ENCODE measurements at places on chromosomes 16 and 17.
A peak's percentile ranks its signal among the peaks of the same experiment; 100 is the strongest.

DNA sequence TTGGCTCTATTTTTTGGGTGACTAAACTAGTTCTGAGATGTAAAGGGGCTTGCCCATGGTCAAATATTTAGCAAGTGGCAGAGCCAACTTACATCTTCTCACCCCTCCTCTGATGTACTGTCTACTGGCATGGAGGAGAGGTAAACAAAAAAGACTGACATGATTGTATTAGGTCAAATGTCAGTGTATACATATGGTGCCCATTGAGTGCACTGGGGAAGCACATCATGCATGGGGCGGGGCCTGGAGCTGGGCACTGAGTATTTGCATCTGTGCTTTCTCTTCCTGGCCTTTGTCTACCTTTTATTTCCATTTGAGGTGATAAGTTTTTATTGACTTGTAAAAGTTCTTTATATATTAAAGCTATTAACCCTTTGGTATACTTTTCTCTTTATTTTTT is 22.3 kb upstream of the POLR3E start:
- no peak overlapping the region for H3K4me3 ChIP-seq
- H3K36me3 ChIP-seq, result no peaks in the 10 kb centered on the region
- H3K4me1 ChIP-seq, result no peaks in the 10 kb centered on the region
- H3K27ac ChIP-seq, result no peak overlapping the region
- DNase-seq, result no peak

- H3K4me3 ChIP-seq, result no peak overlapping the region
- peaks cover 10% of the 10 kb centered on the region for H3K36me3 ChIP-seq
- no peak for DNase-seq
- H3K27ac ChIP-seq, result no peak overlapping the region
- H3K27me3 ChIP-seq, result no peaks in the 10 kb centered on the region
These were observed 42.6 kb downstream of the SPAG9 start for GRCh38 chr17:51078009-51078592.

DNA sequence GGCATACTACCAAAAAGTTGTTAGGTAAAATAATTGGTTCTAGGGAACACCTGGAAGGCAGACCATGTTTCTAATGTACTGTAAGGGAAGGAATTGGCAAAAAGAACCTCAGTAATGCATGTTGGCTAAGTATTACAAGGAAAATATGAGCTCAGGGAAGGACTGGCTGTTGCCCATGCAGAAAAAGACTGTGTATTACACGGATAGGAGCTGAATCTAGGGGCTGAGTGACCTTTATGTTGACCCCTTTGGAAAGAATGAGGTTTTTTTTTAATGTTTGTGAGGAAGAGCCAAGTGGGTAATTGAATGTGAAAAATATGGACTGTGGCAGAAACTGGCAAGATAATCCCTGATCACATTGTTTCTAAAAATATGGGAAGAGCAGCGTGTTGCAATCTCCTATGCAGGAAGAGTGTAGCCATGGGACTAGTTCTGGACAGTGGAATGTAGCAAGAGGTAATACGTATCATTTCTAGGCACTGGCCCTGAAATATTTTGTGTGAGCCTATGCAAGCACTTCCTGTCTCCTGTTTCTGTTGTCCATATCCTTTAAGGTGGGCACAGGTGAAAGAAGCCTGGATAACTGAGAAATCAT is 95.1 kb upstream of the CNTNAP4 start:
- no peak overlapping the region for H3K4me3 ChIP-seq
- no peak for DNase-seq
- H3K36me3 ChIP-seq, result no peaks in the 10 kb centered on the region
- no peaks in the 10 kb centered on the region for H3K27me3 ChIP-seq
- H3K4me1 ChIP-seq, result no peaks in the 10 kb centered on the region

DNA sequence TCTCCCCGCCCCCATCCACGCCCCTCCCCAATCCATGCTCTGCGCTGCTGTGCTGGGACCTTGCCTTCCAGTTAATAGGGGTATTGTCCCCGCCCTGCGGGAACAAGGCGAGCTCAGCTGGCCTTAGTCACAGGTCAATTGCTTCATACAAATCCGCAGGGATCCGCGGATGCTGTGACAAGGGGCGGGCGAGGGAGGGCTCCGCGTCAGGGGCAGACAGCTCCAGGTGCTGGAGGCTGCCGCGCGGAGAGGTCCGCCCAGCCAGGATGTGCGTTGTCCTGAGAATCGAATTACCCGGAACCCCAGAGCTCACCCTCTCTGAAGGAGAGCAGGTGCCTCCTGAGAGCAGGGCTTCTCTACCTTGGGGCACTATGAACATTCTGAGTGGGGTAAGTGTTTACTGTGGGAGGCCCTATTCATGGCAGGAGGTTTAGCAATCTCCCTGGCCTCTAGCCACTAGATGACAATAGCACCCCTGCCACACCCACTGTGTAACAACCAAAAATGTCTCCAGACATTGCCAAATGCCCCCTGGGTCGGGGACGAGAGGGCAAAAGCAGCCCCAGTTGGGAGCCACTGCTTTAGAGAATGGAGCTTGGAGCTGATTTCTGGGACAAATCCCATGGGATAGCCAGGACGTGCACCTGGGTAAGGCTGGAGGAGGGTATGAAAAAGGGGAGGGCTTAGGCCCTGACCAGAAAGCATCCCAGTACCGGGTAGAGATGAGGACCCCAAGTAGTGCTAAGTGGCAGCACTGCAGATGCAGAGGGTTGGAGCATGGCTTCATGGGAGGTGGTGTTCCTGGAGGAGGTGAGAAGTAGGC is 138.2 kb downstream of the CYLD start:
- DNase-seq, result no peak
- H3K27me3 ChIP-seq, result peaks cover 4% of the 10 kb centered on the region
- no peaks in the 10 kb centered on the region for H3K36me3 ChIP-seq
- no peaks in the 10 kb centered on the region for H3K4me1 ChIP-seq

DNA sequence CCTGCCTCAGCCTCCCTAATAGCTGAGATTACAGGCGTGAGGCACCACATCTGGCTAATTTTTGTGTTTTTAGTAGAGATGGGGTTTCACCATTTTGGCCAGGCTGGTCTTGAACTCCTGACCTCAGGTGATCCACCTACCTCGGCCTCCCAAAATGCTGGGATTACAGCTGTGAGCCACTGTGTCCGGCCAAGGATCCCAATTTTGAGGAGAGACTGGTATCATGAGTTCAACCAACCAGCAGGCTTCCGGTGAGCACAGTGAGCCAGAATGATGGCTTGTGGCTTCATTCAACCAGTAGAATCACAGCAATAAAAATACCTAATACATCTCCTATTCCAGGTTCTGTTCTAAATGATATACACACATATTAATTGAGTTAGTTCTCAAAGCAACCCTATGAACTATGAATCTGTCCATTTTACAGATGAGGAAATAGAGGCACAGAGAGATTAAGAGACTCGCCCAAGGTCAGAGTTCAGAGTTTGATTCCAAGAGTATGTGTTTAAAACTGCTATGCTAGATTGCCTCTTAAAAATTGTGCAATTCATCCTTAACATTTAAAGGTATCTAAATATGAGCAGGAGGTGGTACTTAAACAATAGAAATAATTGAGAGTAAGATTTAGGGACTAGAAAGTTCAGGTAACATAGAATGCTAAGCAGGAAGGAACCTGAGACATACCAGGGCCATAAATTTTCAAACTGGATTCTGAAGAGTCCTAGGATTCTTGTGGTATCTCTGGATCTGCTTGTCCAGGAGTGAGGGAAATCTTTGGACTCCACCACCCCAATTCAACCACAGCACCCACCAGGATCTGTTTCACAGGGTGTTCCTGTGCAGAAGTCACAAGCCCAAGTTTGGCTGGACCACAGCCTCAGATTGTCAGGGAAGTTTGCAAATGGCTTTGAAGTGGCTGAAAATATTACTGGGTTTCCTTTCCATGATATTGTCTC is 25.1 kb downstream of the CCDC42 start:
- H3K27ac ChIP-seq, result no peak overlapping the region
- no peak overlapping the region for H3K4me3 ChIP-seq
- H3K36me3 ChIP-seq, result no peaks in the 10 kb centered on the region
- H3K4me1 ChIP-seq, result no peaks in the 10 kb centered on the region
- H3K27me3 ChIP-seq, result no peaks in the 10 kb centered on the region

DNA sequence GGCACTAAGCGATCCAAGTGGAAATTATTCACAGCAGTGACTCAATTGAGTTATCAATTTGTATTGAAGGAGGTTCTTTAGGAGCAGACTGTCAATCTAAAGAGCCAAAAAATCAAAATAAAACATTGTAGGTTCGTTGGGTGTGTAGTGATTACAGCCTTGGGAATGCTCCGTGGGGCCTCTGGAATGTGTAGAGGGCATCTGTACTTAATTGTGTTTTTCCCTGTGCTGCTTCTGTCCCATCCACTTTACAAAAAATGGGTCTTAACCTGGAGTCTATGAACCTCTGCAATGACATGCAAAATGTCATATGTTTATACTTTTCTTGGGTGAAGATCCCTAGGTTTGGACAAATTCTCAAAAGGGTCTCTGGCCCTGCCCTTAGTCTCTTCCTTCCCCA is 215.1 kb downstream of the CCDC182 start:
- H3K4me3 ChIP-seq, result no peak overlapping the region
- no peak overlapping the region for H3K27ac ChIP-seq
- H3K36me3 ChIP-seq, result no peaks in the 10 kb centered on the region
- H3K27me3 ChIP-seq, result no peaks in the 10 kb centered on the region

DNA sequence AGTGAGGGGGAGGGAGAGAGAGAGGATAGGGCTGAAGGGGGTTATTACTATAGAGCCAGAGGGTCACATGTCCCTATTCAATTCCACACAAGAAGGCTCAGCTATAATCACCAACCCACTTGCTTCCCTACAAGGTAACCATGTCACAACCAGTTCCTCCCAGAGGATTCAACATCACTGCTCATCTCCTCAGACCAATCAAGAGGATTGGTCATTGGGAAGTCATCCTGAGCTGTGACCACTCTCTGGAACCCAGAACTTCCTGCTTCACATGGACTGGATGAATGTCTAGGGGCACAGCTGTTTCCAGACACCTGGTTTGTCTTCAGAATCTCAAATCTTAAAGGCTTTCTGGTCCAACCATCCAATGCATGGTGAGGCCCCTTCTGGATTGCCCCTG is 154.9 kb upstream of the SDK2 start:
- H3K27me3 ChIP-seq, result no peaks in the 10 kb centered on the region
- H3K4me1 ChIP-seq, result no peaks in the 10 kb centered on the region
- H3K27ac ChIP-seq, result no peak overlapping the region
- no peak for DNase-seq

GRCh38 chr16:66845791-66846221 is 1.6 kb downstream of the CA7 start:
- peaks cover 22% of the 10 kb centered on the region for H3K27me3 ChIP-seq
- H3K4me3 ChIP-seq, result no peak overlapping the region
- peaks cover 11% of the 10 kb centered on the region for H3K4me1 ChIP-seq

GRCh38 chr17:62653826-62654761 is 26.6 kb downstream of the MRC2 start:
- H3K4me1 ChIP-seq, result peaks cover 14% of the 10 kb centered on the region
- DNase-seq, result peak; percentile 44
- H3K4me3 ChIP-seq, result no peak overlapping the region
- no peaks in the 10 kb centered on the region for H3K27me3 ChIP-seq

- H3K4me3 ChIP-seq, result no peak overlapping the region
- no peaks in the 10 kb centered on the region for H3K27me3 ChIP-seq
- H3K36me3 ChIP-seq, result no peaks in the 10 kb centered on the region
- no peak overlapping the region for H3K27ac ChIP-seq
- DNase-seq, result no peak
These were observed 54.2 kb upstream of the PMFBP1 start for GRCh38 chr16:72226136-72226535.

- peak overlapping the region; percentile 67 for H3K27ac ChIP-seq
- H3K27me3 ChIP-seq, result no peaks in the 10 kb centered on the region
- peak; percentile 16 for DNase-seq
- peaks cover 21% of the 10 kb centered on the region for H3K4me1 ChIP-seq
- no peaks in the 10 kb centered on the region for H3K36me3 ChIP-seq
These were observed 74.5 kb upstream of the C17orf78 start for GRCh38 chr17:37301288-37301687.

- H3K4me3 ChIP-seq, result no peak overlapping the region
- H3K36me3 ChIP-seq, result no peaks in the 10 kb centered on the region
- H3K27ac ChIP-seq, result no peak overlapping the region
- DNase-seq, result no peak
These were observed 110.2 kb upstream of the TNRC6C start for GRCh38 chr17:77848257-77848656.

DNA sequence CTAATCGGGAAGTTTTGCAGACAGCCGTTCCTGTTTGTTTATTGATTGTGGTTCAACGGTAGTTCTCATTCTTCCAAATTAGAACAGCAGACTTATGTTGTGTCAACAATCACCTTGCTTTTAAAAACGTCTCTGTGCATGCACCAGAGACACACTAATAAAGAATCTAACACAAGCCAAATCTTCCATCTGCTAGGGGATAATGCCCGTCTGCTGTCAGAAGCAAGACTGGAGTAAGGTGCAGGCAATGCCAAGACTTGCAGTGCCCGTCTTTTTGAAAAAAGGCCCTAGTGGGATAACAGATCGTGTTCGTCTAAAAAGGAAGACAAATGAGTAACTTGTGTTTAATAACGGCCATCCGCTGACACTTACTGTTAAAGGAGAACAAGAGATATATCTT is 158.4 kb downstream of the KCNJ2 start:
- no peak overlapping the region for H3K4me3 ChIP-seq
- DNase-seq, result no peak
- H3K36me3 ChIP-seq, result no peaks in the 10 kb centered on the region
- H3K27me3 ChIP-seq, result no peaks in the 10 kb centered on the region
- H3K27ac ChIP-seq, result no peak overlapping the region

GRCh38 chr17:63268827-63269226 is 177.3 kb downstream of the CYB561 start:
- no peaks in the 10 kb centered on the region for H3K27me3 ChIP-seq
- H3K4me3 ChIP-seq, result no peak overlapping the region

- H3K36me3 ChIP-seq, result no peaks in the 10 kb centered on the region
- H3K4me3 ChIP-seq, result no peak overlapping the region
- no peaks in the 10 kb centered on the region for H3K4me1 ChIP-seq
- H3K27ac ChIP-seq, result no peak overlapping the region
- DNase-seq, result no peak
- H3K27me3 ChIP-seq, result no peaks in the 10 kb centered on the region
These were observed 16.1 kb downstream of the TEKT5 start for GRCh38 chr16:10678655-10679054.

DNA sequence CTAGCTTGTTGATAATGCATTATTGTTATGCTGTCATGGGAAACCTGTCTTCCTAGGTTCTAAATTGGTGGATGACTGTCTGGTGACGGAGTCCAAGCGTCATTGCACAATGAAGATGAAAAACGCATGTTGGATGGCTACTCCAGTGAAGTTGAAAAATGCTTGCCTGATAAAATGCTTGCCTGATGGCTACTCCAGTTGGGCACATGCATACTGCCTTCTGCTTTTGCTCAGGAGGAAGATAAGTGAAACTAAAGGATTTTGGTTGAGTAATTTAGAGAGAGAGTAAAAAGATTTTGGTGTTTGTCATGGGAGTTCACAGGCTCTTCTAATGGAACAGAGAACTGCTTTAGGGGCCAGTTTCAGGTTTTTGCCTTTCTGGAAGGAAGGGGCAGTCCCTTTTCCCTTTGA is 118.6 kb downstream of the PRKCA start:
- H3K27me3 ChIP-seq, result no peaks in the 10 kb centered on the region
- H3K4me1 ChIP-seq, result no peaks in the 10 kb centered on the region
- H3K36me3 ChIP-seq, result no peaks in the 10 kb centered on the region
- no peak overlapping the region for H3K4me3 ChIP-seq

GRCh38 chr16:87365021-87365713 is 18.4 kb downstream of the FBXO31 start:
- DNase-seq, result no peak
- no peaks in the 10 kb centered on the region for H3K36me3 ChIP-seq
- H3K27me3 ChIP-seq, result no peaks in the 10 kb centered on the region
- H3K4me3 ChIP-seq, result no peak overlapping the region
- H3K4me1 ChIP-seq, result peaks cover 58% of the 10 kb centered on the region
- no peak overlapping the region for H3K27ac ChIP-seq

All from adrenal gland (tissue), 19 donors.